Gastrocnemius medialis (tissue), 4 donors: ENCODE measurements at places on chromosomes 2 and 18.

DNA sequence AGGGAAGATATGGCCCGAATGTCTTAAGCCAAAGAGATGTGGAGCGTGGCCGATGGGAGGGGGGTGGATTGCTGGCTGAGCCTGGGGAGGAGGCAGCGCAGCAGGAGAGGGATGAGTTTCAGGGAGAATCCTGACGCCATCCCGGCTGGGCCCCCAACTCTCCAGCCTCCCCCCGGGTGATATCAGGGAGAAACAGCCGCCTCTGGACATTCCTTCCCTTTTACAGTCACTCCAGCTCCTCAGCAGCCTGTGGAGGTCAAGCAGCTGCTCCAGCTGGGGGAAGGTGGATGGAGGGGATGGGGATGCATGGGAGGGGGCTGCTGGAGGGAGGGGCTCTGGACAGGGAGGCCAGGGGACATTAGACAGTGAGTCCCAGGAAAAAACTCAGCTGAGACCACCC, 9.5 kb upstream of the DES start:
- no peak for DNase-seq

GRCh38 chr2:42927334-42928160, 135.2 kb upstream of the HAAO start:
- no peak for DNase-seq

DNA sequence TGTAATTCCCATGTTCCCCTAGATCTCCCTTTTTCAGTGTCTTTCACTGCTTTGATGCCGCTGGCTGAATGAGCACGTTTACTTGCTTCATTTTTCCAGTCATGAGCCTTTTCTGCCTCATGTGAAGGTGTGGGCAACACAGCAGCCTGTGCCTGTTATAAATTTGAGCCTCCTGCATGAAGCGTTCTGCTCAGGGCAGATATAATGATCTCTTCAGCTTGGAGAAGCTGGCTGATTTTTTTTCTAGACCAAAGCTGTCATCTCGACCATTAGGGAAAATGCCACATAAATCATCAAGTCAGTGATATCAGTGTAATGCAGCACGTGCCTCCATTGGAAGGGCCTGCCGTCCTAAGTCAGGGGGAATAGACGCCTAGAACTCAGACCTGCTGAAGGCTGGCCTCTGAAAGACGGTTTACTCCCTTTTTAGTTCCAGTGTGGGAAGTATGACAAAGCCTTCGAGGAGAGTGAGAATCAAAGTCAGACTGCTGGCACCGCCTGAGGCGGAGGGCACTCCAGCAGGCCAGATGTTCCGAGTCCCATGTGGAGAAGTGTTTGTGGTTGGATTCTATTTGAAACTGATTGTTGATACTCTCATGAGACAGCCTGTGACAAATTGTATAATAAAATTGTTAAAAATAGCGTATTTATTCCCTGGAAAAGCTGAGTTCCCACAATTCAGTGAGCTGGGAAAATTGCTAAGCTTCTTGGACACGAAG, 196.5 kb downstream of the MYO1B start:
- no peak for DNase-seq

- no peak for DNase-seq
Measured at GRCh38 chr2:85675427-85675826, 7.4 kb upstream of the SFTPB start.

- no peak for DNase-seq
Measured at GRCh38 chr2:238321467-238321866, 1.1 kb downstream of the TRAF3IP1 start.

- no peak for DNase-seq
Measured at GRCh38 chr2:240643093-240643810, 18.0 kb downstream of the GPR35 start.

DNA sequence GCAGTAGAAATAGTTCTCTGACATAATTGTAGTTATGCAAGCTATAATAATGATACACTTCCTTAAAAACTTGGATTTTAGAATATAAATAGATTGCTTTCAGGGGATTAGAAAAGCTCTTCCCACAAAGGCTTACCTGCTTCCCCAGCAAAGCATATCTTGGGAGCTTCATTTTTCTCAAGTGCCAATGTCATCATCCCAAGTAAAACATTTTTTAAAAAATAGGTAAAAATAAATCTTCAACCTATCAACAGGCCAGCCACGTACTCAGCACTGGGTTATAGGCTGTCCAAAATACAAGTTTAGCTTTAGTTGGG, 39.0 kb upstream of the NPAS2 start:
- no peak for DNase-seq

DNA sequence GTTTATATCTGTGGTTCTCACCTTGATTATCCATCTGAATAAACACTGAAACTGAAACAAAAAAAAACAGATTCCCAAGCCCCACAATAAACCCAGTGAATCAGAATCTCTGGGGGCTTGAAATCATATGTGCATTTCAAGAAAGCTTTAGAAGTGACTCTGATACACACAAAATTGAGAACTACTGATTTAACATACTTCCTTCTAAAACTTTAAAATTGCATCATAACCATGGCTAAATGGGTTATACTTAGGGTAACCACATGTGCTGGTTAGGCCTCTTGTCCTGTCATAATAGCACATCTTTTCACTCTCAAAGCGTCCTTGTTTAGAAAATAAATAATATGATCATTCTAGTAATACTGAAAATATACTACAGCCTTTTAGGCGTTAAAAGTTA, 100.9 kb downstream of the ATAD2B start:
- no peak for DNase-seq

DNA sequence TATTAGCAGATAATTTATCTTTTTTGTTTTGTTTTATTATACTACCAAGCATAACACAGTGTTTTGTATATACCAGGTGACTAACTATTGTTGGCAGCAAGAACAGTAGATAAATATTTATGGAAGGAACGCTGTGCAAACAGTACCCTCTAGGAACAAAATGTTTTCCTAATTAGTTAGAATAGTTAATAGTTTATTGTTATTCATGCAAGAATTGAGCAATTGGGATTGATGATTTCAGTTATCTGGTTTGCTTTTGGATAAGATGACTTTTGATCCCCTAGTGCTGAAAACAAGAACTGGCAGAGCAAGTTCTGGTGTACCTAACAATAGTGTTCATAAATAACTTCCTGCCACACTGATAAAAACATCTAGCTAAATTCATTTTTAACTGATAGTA, 323.3 kb downstream of the TGIF1 start:
- DNase-seq: no peak

- no peak for DNase-seq
Measured at GRCh38 chr2:73285159-73285739, 971 bp upstream of the FBXO41 start.

DNA sequence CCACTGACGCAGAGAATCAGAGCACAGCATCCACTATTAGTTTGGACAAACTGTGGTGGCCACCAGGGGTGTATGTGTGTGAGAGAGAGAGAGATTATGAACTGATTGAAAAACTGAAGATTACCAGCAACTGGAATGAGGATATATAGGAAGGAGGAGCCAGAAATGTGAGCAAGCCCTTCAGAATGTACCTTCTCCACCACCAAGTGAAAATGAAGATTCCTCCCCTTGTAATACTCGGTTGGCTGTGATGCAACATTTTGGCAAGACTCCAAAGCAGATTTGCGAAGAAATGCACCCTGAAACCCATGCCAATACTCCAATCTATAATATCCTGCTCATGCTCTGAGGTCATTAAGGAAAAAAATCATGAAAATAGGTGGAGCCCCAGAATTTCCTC, 121.2 kb upstream of the SLC35G4 start:
- no peak for DNase-seq

DNA sequence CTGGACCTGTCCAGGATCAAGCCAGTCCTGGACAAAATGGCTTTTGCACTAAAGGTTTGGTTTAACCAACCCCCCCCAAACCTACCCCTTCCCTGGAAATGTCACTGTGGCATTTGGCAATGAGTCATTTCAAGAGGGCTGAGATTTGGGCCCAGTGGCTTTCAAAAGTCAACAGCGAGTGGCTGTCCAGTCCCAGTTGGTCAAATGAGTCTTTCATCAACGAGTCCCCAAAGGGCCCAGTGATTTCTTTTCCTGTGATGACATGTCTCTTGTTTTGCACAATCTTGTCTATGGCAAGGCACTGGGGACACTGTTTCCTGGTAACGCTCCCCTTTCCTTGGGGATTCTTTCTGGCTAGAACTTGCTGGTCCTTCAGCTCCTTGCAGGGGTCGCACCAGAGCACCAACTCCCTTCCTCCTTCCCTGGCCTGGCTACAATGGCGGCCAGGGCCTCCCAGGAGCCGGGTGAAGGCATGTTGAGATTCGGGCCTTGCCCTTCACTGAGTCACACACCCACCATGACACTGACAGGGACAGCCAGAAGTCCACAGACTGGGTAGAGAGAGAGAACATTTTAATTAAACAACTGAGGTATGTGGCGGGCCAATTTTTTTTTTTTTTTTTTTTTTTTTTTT, 87.2 kb downstream of the SMAD7 start:
- DNase-seq: no peak

- no peak for DNase-seq
Measured at GRCh38 chr2:166593403-166593802, 99.4 kb upstream of the SCN7A start.

DNA sequence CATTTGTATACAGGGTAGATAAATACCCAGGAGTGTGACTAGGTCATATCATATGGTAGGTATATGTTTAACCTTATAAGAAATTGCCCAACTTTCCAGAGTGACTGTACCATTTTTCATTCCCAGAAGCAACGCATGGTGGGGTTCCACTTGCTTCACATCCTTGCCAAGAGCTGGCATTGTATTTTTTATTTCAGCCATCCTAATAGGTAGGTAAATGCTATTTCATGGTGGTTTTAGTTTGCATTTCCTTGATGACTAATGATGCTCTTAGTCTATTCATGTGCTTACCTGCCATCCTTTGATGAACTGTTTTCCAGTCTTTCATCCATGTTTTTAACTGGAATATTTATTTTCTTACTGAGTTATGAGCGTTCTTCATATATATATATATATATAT, 51.9 kb downstream of the MAP4K3 start:
- DNase-seq: no peak
